GM23338 (cell line): ENCODE measurements at places on chromosomes 3 and 15. TPM values are rescaled to one million over a fixed set of nuclear protein-coding genes. Genes with fewer than 3 reads are reported as not detected.

GRCh38 chr3:59422312-59422711 lies 372.5 kb upstream of the CFAP20DC start:
- DNase-seq = no peak

- DNase-seq = no peak
Observed at GRCh38 chr3:2961576-2961975, 148.6 kb downstream of the IL5RA start.

DNA sequence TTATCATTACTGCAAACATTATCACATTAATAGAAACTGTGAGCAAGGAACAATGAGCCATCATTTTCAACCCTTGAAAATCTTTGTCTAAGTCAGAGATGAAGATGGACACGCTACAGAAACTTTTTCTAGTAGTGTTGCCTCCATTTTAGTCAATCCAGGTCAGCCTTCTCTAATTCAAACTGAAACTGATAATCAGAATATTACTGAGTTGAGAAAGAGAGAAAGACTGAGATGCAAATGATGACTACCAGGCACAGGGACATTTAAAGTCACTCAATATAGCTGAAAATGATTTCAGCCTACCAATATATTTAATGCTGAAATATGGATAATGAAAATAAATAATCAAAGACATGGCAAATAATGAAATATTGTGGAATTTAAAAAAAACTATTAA lies 261.4 kb downstream of the GBE1 start:
- DNase-seq = no peak

DNA sequence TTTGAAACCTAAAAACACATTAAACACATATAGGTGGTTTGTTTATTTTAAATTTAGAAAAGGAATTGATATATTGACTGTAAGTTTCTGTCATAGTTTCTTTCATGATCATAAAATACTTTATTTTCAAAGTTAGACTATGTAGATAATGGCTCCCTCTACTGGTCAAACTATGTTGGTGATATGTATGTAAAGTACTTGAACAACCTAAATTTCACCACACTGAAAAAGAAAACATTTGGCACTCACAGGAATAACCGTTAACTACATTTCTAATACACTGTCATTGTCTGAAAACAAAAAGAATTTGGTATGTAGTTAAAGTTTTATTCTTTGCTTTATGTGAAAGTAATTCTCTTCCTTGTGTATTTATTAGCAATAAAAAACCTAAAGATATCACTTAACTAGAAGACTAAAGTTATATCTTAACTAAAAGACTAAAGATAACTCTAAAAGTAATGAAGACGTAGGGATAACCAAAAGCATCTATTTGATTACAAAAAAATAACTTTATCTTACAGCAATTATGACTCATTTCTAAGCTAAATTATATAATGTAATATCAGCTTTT lies 427.5 kb downstream of the VGLL3 start:
- peak; percentile 88 for DNase-seq

DNA sequence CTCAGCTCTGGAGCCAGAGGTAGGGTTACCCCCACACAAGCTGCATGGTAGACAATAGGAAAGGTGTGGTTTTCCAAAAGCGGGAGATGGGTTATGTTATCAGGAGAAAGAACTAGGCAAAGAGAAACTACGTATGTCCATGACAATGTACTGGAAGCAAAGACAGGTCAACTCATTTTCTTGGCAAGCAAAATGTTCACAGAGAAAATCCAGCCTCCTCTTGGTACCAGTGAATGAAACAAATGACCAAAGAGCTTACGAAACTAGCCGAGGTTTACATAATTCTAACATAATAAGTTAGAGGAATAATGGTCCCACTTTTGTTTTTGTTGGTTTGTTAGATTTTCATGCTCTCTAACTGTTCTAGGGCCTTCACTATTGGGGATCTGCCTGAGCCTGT lies 338.1 kb upstream of the TGFBR2 start:
- DNase-seq = no peak

GRCh38 chr3:153528473-153528872 lies 366.4 kb downstream of the RAP2B start:
- DNase-seq = no peak

DNA sequence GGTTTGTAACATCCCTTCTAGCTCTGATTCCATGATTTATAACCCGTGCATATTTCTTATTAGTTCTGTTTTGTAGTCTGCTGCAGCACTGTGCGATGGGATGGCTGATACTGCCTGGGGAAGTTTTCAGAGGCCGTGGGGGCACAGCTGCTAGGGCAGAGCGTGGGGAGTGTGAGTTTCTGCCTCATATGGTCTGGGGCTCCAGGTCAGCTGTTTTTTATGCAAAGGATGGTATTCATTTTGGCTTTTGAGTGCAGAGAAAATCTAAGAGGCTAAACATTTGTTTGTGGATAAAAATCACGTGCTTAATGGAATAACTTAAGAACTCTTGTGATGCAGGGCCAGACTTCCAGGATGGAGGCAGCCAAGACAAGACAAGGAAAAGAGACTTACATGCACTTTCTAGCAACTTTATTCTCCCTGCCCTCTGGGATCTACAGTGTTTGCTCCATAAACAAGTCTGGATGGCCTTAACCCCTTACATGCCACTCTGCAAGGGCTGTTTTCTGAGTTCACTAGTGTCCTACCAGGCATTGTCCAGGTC lies 45.5 kb upstream of the CFAP161 start:
- no peak for DNase-seq

Gene LMCD1
- 23.5 and 35.3 TPM in 2 replicates for total RNA-seq

Gene CEP19
- total RNA-seq = 1.6 and 2.3 TPM in 2 replicates

Gene CMTM6
- 78.0 and 123 TPM in 2 replicates for total RNA-seq

Gene MKRN3
- not detected in 2 replicates for total RNA-seq
